Fibroblast of skin of left biceps (primary cell): ENCODE measurements at places on chromosomes 3 and 15.

GRCh38 chr3:174862666-174863065 is 3.5 kb downstream of the NAALADL2 start:
- DNase-seq: no peak

- DNase-seq: no peak
These were observed 44.7 kb downstream of the CEP70 start for GRCh38 chr3:138549179-138549977.

DNA sequence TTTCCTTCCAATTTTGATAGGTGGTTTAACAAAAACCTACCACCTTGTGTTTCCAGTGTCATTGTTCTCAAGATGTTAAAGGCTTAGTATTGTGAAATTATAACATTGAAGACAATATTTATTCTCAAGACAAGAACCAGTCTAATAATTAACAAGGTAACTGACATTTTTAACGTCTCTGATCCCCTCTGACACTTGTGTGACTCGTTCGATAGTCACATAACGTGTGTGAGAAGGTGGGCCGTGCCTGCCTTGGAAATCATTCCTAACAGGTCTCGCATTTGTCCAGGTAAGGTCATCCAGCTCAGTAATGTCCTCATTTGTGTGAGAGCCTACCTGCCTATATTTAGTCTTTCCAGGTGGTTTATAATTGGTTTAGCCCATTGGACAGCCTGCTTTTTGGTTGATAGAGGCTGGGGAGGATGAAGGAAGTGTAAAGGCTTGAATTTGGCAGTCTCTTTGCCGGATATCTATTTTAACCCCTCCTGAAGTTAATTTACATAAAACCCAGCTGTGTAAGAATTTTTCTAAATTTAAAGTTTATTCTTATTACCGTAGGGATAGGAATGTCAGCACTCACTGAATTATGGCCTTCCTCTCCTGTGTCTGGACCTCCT is 94.4 kb downstream of the AKAP13 start:
- DNase-seq: no peak

GRCh38 chr3:79253271-79253670 is 514.5 kb downstream of the ROBO1 start:
- no peak for DNase-seq

DNA sequence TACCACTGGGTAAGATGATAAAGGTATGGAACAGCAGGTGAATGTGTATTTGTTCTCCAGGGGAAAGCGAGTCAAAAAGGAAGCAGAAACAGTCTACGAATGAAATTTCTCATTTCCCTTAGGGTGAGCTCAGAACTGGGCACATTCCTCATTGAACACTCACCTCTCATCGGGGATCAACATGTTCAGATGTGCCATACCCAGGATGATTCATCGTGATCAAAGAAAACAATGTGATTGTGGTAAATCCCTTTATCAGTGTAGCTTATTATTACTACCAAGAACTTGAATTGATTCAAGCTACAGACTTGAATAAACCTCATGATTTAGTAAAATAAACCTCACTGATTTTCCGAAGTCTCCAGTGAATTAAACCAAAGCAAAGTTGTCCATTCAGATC is 72.1 kb downstream of the GJD2 start:
- DNase-seq: no peak

DNA sequence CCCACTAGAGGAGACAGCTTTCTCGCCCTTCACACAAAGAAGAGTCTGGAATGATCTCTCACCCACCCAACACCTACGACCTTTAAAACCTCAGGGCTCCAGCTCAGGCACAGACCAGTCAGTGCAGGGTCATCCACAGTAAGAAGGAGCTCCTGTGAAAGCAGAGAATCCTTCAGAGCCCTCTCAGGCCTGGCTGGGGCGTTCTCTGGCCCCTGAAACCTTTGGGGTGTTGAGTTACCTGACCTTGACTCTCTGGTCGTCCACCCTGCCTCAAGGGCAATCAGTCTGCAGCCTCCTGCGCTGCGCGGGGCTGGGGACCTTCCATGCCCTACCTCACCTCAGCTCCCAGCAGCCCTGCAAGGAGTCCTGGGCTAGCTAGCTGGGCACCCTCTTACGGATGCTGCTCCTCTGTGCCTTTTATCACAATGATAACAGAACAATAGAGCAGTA is 106.2 kb downstream of the ADCY5 start:
- DNase-seq: no peak

- DNase-seq: no peak
These were observed 12.3 kb downstream of the LRIG1 start for GRCh38 chr3:66488492-66488891.

DNA sequence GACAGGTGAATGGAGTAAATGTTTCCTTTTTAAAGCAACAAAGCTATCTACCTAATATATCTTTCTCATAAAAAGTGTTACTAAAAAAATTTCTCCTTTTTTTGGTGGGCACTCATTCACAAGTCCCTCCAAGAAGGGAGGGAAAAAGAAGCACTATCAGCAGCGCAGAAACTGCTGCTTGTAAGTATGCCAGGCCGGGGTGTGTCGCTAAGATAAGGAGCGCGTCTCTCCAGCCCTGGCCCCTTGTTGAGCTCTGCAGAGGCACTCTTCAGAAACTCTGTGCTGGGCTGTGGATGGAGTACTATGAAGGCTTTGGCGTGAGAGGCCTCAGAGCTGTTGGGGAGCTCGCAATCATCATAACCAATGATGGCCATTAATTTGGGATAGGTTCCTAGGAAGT is 49.1 kb downstream of the ZDHHC3 start:
- DNase-seq: no peak

GRCh38 chr3:194322678-194323211 is 28.4 kb downstream of the CPN2 start:
- no peak for DNase-seq

DNA sequence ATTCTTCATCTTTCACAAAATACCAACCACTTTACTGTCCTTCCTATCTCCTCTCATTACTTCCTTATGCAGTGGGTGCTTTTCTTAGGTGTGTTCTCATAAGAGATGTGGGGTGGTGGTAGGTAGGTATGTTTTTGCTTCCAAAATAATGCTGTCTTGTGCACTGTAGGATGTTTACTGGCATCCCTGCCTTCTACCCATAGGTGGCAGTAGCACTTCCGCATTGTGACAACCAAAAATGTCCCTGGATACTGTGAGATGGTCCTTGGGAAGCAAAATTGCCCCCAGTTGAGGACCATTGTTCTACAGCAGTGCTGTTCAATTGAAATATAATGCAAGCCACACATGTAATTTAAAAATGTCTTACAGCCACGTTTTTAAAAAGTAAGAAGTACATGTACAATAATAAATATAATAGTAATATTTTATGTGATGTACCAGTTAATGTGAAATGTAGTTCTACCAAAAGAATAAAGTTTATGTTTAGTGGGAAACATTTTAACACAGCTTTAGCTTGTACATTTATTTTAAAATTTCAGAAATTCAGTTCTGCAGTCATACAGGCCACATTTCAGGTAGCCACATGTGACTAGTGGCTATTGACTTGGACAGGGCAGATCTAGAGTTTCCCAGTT is 75.2 kb downstream of the NEO1 start:
- DNase-seq: no peak

DNA sequence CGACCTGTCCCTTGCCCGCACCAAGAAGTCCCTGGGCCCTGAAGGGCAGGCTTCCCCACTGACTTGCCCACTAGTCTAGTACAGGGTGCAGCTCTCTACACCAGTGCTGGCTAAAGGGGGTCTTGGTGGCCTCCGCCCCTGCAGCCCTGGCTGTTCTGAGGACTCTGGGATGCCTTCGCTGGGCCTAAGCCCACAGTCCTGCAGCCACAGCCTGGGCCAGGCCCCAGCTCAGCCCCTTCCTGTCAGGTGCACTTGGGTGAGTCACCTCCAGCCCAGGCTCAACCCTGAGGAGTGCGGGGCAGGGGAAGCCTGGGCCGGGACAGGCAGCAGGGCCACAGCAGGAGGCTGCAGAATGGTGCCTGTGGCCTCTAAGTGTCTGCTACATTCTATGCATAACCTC is 971 bp downstream of the C3orf22 start:
- no peak for DNase-seq

- no peak for DNase-seq
These were observed 66.2 kb upstream of the UBE2E1 start for GRCh38 chr3:23739536-23739935.

- DNase-seq: no peak
These were observed 38.1 kb downstream of the MFSD1 start for GRCh38 chr3:158839966-158840365.

DNA sequence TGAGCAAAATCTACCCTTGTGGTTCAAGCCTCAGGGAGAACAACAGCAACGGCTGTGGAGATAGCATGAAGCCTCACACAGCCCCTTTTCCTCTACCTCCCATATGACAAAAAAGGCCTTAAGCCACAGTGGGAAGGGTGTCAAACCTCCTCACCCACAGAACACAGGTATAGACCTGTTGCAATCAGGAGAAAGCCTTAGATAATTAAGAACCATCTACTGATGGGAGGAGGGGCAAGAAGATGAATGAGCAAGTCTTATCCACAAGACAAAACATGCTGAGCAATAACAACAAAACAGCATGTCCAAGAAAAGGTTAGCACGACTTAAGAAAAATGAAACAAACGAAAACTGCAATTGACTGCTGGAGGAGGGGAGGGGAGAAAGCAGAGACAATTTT is 272.9 kb upstream of the BCHE start:
- DNase-seq: no peak

- no peak for DNase-seq
These were observed 254.5 kb downstream of the NEK10 start for GRCh38 chr3:27114684-27115083.

GRCh38 chr15:41416128-41416741 is 660 bp upstream of the RTF1 start:
- no peak for DNase-seq

- no peak for DNase-seq
These were observed at the start of gene ATP2B2 for GRCh38 chr3:10505050-10505790. Gene ATP2B2, minus strand, starts transcription at chr3:10505586. Its CDS starts 56,043 bp downstream, at chr3:10449543.
